NCI-H2029 treated with DMSO at 0.1 percent for 48 hours (cell line): ENCODE measurements at places on chromosomes 5 and 9.

GRCh38 chr5:123089914-123090660 lies 1.0 kb downstream of the PRDM6 start:
- no peak for DNase-seq

DNA sequence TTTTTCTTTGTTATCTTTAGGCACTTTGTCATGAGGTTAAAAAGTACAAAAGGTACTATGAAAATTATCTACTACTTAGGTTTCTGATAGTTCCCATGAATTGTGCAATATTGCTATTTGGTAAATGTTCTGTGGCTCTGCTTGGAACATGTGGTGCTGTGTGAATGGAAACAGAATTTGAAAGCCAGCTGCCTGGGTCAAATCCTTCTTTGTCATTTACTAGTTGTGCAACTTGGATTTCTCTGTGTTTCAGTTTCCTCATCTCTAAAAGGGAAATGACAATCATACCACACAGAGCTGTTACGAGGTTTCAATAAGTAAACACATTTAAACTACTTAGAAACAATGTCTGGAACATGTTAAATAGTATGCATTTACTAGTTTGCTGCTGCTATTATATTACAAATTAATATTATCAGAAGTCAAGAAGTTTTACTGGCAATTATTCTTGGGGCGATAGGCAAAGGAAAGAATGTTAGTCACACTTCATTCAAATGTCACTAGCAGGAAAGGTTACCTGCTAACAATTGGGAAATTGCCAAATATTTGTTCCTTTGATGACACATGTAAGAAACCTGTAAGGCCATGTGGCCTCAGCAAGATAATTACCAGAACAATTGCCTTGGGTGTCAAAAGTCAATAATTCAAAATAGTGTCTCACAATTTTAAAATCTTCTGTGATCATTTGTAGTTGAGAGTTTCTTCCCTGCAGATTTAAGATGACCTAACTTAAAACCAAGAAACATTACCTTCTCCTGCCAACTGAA lies 184.8 kb downstream of the KIAA0825 start:
- no peak for DNase-seq

- DNase-seq, result no peak
Observed at GRCh38 chr5:133962801-133963476, 5.5 kb downstream of the C5orf15 start.

- no peak for DNase-seq
Observed at GRCh38 chr9:136089697-136090045, 5.4 kb downstream of the NACC2 start.

DNA sequence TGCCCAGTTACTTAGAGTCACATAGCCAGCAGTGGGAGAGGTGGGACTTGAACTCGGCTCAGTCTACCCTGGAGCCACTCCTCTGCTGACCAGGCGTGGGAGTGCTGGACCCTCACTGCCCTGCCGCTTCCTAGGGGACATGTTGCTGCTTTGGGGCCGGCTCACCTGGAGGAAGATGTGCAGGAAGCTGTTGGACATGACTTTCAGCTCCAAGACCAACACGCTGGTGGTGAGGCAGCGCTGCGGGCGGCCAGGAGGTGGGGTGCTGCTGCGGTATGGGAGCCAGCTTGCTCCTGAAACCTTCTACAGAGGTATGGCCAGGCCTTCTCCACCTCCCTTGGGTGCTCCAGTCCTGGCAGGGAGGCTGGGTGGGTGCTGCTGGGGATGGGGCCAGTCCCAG lies 3.4 kb upstream of the CACFD1 start:
- DNase-seq, result no peak

- no peak for DNase-seq
Observed at GRCh38 chr9:92048924-92049625, 66.1 kb downstream of the SPTLC1 start.

DNA sequence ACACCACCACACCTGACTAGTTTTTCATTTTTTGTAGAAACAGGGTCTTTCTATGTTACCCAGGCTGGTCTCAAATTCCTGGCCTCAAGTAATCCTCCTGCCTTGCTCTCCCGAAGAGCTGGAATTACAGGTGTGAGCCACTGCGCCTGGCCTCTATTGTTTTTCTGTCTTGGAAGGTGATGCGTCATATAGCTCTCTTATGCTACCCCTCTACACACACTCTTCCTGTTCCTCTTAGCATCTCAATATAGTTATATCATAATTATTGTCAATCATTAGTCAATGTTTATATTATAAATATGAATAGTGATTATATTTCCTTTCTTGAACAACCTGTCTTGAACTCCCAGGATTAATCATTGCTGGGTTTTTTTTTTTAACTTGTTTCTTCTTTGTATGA lies 7.3 kb downstream of the PKD2L2 start:
- no peak for DNase-seq

DNA sequence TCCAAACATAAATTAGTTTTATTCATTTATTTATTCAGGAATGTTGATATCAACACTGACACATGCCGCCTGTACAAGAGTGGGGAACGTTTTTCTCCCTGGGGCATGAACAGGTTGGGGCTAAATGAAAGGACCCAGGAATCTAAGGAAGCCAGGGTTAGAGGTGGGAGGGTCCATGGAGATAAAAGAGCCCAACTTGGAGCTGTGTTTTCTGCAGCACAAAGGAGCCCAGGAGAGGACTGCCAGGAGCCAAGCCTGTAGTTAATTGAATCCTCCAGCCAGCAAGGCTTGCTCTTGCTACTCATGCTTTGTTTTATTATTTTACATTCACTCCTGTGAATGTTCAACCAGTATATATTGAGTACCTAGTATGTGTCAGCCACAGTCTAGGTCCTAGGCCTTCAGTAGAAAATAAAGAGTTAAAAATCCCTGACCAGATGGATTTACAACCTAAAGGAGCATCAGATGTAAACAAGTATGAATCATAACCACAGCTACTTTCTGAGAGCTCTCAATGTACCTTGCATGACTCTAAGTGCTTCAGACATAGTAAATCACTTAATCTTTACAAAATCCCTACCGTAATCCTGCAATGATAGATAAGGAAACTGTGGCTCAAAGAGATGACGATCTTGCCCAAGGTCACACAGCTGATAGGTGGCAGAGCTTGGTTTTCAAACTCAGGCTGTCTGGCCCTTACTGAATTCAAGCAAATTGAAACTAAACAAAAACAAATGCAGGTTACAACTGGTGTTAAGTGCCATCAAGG lies 69.8 kb downstream of the ASTN2 start:
- DNase-seq, result no peak

DNA sequence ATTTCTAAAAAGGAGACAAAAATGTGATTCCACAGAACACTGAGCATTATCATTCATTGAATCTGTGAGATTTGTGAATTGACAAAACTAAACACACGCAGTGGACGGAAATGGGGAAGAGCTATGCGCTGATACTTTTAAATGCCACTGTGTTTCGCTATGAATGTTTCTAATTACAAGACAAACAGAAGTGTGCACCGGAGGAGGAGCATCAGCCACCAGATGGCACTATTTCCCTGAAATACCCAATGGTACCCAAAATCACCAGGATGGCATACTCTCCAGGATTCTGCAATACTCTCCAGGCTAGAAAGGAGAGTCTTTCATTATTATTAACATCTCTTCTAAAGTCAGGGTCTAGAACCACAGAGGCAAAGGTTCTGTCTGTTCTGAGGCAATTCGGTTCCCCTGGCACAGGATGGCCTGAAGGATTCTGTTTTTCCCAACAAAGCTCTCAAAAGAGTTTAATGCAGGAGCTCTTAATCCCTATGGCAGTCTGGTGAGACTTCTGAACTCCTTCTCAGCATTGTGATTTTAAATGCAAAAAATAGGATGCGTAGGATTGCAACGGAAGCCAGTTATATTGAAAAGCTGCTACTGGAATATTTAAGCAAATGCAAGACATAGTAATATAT lies 13.8 kb upstream of the PUM3 start:
- DNase-seq, result peak; percentile 19

GRCh38 chr5:41796061-41796460 lies 74.2 kb downstream of the OXCT1 start:
- DNase-seq, result no peak

DNA sequence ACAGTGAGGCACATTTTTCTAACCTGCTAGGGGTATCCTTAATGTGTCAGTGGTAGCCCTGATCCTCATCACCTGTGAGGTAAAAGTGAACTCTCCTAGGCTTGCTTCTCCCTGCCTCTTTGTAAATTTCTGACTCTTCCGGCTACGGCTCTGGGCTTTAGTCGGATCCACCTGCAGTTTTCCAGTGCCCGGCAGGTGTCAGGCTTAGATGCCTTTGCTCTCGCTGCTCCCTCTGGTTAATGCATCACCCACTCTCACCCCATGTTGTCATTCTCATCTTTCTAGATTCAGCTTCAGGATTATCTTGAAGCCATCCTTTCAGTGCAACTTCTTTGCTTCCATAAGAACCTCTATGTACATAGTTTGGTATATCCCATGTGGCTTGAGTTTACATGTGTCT lies 3.6 kb downstream of the CEP78 start:
- DNase-seq, result no peak

- no peak for DNase-seq
Observed at GRCh38 chr9:24071716-24072115, 245.7 kb upstream of the ELAVL2 start.

DNA sequence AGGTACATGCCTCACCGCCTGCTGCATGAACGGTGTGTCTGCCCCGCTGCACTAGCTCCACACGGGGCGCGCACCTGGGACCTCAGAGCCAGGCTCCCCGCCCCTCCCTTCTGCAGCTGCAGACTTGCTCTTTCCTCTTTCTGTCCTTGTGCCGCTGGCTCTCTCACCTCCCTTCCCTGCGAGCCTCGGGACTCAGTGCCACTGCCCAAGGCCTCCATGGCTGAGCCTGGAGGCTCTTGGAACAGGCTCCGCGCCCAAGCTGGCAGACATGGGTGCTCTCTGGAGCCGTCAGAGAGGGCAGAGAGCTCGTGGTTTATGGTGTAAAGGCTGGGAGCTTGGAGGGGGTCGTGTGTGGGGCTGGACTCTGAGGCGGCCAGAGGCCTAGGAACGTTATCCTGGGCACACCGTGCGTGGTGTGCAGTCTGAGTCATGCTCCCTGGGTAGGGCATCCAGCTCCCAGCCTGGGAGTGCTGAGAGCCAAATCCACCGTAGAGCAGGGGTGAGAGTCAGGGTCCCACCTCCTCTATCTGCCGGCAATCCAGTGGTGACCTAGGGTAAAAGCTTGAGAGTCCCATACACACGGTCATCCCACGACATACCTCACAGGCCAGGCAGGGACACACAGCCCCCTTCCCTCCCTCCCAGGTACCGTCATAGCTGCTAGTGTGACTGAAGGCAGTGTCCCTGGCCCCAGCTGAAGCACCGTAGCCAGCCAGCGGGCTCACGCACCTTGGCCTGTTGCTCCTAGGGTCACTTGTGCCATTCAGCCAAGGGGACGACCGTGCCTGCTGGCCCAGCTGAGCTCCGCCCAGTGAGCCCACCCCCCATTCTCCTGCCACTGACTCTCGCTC lies 22.4 kb downstream of the GOLGA2 start:
- DNase-seq, result no peak

DNA sequence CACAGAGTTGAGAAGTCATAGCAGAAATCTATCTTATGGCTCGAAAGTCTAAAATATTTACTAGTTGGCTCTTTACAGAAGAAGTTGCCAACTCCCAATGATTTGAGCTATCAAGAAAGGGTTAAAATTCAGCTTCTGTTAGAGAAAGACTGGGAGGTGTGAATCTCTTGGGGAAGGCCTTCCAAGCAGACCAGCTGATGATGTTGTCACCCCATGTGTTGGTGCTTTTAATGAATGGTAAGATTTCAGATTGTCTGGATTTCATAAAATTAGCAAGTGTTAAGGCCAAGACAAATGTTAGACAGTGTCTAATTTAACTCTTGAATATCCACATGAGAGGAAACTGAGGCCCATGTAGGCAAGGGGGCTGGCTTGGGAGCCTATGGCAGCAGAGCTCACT lies 63.9 kb downstream of the PPARGC1B start:
- DNase-seq, result no peak

DNA sequence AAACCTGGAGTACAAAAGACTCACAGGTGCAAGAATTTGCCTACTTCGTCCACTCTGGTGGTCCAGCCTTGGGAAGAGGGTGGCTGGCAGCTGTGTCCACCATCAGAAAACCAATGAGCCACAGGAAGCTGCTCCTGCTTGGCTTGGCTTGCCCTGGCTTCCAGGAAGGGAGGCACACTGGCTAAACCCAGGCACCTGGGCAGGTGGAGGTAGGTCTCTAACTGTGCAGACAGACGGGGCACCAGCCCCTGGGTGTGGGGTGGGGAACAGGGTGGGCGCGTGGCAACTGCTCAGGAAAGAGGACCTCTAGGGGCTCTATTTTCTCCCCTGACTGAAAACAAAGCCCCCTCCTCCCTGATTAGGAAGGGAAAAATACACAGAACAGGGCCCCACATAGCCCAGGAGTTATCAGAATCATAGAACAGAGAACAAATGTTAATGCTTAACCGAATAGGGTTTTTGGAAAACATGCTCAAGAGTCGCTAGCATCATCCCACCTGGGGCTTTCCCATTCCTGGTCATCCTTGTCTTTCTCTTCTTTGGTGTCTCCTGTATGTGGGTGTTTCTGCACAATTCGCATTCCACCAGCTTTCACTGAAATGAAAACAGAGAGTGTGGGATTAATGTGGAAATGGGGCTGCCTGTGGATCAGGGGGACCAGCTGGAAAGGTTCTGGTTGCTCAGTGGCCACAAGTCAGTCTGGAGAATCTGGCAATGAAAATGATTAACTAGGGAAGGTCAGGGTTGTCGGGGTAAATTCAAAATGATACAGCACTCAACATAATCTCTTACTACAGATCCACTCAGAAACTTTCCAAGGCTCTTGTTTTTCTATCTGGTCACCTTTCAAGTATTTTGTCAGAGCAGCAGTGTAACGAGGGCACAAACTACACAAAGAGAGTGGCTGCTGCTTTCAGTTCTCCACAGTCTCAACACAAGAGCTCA lies 13.1 kb downstream of the DAP start:
- DNase-seq, result no peak

DNA sequence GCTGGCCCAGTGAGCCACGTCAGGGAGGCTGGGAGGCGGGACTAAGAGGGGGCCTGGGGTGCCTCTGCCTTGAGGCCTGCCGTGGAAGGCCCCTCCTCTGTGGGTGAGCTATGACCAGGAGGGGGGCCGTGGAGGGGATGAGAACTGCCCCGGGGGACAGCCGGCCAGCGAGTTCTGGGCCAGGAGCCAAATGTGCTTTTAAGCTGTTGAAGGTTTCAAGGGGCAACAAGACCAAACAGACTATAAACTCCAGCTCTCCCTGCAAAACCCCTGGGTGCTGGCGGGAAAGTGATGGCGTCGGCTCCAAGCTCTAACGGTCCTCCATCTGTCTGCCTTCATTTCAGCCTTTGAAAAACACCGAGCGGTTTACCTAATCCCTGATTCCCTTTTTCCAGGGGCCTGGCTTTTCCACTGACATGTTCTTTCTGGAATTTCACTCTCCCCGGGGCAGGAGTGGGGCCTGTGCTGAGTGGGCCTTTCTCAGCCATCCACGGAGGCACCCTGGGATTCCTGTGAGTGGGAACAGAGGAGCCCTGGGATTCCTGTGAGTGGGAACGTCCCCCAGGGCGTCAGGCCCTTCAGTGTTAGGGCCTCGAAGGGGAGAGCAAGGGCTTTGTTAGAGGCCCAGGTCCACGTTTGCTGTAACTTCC lies 65.6 kb downstream of the COL5A1 start:
- no peak for DNase-seq

DNA sequence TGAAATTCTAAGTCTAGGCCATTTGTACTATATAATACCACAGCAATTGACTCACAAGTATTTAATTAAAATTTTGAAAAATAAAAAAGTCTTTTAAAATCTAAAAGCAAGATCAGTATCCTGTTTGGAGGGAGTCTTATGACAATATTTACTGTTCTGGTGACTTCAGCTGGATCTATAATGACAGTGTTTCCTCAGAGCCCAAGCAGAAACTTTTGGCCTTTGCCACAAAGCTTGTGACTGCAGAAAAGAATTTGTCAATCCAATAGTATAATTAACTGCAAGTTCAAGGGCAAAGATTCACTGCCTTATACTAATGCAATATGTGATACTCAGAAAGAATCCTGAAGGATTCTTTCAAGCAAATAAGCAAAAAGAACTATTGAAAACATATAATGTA lies 49.6 kb upstream of the RAPGEF6 start:
- no peak for DNase-seq
